ENCODE measurements at places on chromosomes 4 and X. TPM values are rescaled to one million over a fixed set of nuclear protein-coding genes. Genes with fewer than 3 reads are reported as not detected.

CXCL11 gene
- not detected for total RNA-seq

DNA sequence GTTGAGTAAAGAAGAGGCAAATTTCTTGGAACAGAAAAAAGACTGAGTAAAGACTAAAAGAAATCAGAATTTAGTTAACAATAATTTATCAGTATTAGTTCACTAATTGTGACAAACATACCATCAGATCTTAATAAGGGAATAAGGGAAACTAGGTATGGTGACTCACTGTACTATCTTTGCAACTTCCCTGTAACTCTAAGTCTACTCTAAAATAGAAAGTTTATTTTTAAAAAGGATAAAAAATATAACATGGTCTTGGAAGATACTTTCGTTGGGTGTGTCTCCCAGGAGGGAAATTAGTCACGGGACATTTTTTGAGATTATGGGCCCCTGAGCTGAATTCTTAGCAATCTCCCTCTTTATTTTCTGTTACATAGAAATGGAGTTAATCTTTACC is 97.3 kb downstream of the EMCN start:
- no peak for DNase-seq

GRCh38 chr4:154740462-154740861 is 3.3 kb upstream of the LRAT start:
- no peak for DNase-seq

DNA sequence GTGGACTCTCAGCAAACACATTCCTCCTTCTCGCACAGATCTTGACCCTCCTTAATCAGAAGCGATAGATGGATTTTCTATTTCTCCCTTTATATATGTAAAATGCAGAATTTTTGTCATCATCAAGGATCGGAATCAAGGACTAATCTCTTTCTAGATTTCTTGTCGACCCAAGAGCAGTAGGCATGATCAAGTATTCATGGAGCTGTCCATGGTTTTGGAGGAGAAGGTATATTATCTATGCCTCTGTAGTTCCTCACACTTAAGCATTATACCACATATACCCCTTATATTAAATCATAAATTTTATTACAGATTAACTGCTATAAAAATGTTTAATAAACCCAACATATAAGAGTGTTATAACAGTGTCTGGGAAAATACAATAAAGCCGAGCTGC is 886.8 kb downstream of the NLGN4X start:
- no peak for DNase-seq

- no peak for DNase-seq
Measured at GRCh38 chrX:132677233-132677716, 188.4 kb upstream of the MBNL3 start.

GRCh38 chrX:109372716-109373115 is 109.2 kb downstream of the GUCY2F start:
- no peak for DNase-seq

GRCh38 chr4:99383833-99384392 is 31.4 kb upstream of the ADH1C start:
- no peak for DNase-seq

- no peak for DNase-seq
Measured at GRCh38 chr4:4419896-4420295, 33.0 kb downstream of the NSG1 start.

LAS1L gene
- 51.7 TPM for total RNA-seq

- DNase-seq: no peak
Measured at GRCh38 chr4:93842601-93843252, 14.2 kb downstream of the ATOH1 start.

STIM2 gene
- total RNA-seq: 105 TPM

DNA sequence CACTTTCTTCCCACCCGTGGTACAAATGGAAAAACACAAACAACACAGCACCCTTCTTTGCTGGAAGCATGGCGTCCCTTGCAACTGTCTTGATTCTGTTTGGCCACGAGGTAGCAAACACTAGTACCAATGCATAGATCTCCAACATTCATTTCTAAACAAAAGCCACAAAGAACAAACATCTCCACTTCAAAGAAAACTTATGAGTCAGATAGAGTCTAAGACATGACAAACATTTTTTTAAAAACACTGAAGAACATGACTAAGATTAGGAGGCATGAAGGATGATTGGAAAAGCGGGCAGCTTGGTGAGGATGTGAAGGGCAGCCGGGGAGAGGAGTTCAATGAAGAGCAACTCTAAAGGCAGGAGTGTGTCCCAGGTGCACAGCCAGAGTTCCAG is 197.6 kb upstream of the FAM9B start:
- no peak for DNase-seq

GRCh38 chr4:146333895-146334262 is 119.5 kb downstream of the REELD1 start:
- DNase-seq: no peak

DNA sequence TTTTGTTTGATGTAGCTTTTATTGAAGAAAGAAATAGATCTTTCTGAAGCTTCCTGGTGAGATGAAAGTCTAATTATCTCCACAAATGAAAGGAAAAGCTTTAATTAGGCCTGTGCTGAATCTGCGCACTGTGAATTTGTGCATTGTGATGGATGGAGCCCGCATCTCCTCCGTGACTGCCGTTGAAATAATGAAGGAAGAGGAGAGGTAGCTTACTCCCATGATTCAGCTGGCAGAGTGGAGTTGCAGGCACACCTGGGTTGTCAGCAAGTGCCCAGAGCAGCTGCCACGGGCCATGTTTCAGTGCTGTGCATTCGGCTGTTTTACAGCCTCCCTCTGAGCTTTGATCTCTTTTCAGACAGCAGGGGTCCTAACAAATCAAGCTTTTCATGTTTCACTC is 735.3 kb upstream of the TENM3 start:
- no peak for DNase-seq

DNA sequence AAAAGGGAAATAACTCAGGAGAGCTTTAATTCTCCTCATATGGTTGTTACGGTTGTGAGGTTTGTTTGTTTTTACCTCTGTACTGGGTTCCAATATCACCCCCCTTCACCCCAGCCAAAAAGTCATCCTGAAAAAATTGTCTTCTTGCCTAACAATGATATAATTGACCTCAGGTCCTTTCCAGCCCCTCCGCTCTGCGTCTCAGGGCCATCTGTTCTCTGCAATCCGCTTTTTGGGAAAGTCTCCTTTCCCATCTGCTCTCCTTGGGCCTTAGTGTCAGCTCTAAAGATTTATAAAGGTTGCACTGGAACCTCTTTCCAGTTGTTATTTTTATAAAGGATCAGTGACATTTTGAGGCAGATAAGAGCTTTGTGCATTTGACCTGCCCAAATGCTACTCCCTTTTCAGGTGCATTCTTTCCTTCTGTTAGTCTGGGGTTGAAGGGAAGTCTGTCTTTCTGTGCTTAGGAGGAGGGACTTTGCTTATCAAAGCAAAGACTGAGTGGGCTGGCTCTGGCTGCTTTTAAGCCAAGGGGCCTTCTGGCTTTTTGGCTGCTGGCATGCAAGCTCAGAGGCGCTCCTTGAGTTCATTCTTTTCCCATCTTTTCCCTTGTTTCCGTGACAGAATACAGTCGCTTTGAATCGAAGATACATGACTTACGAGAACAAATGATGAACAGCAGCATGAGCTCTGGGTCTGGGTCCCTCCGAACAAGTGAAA is 34.1 kb downstream of the DLG3 start:
- no peak for DNase-seq

GRCh38 chr4:54783402-54784110 is 125.8 kb downstream of the KIT start:
- no peak for DNase-seq

SMARCA1 gene
- total RNA-seq: 1.1 TPM

GRCh38 chr4:184506527-184507121 is 32.3 kb upstream of the IRF2 start:
- peak; percentile 32 for DNase-seq

GRCh38 chr4:146346276-146346675 is 131.9 kb downstream of the REELD1 start:
- DNase-seq: no peak

GRCh38 chrX:47191331-47191730 is 2.3 kb upstream of the UBA1 start:
- peak; percentile 36 for DNase-seq

GLA gene
- 16.9 TPM for total RNA-seq

DNA sequence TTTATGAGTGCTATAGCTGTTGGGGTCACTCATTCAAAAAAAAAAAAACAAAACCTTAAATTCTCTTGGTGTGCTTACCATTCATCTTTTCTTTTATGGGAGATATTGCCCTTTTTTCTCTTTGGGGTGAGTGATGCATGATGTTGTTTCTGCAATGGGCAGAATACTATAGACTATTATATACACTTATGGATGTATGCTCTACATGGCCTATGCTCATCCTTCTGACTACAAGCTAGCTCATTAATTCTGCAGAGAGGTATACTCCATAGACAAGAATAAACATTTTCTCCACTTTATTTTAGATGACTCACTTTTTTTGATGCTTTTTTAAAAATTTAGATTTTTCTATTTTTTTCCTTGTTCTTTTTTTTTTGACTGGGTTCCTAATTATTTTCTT is 160.3 kb upstream of the ANK2 start:
- no peak for DNase-seq

Data from naive thymus-derived CD8-positive, alpha-beta T cell (primary cell).